ENCODE measurements at places on chromosomes 13 and 19. TPM values are rescaled to one million over a fixed set of nuclear protein-coding genes. Genes with fewer than 3 reads are reported as not detected.

FPR1 gene
- total RNA-seq, result not detected

WASF3 gene
- total RNA-seq, result 17.1 TPM

FFAR2 gene
- not detected for total RNA-seq

PDCD5 gene
- total RNA-seq, result 105 TPM

MED29 gene
- total RNA-seq, result 37.1 TPM

ZNF837 gene
- total RNA-seq, result 2.5 TPM

FBL gene
- 172 TPM for total RNA-seq

NCAN gene
- not detected for total RNA-seq

FUT1 gene
- total RNA-seq, result not detected

DNA sequence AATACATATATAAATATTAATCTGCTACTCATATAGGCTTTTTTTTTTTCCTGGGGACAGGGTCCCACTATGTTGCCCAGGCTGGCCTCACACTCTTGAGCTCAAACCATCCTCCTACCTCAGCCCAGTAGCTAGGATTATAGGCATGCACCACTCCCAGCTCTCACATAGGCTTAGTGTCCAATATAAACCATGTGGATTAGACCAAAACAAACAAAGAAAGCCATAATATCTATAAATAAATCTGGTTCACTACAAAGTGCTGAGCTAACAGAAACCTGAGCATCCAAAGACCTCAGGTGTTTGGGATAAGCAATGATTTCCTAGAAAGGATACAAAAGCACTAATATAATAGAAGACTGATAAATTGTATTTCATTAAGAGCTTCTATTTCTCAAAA lies 26.0 kb downstream of the TBC1D4 start:
- DNase-seq, result no peak
- H3K27me3 ChIP-seq, result no peaks in the 10 kb centered on the region
- H3K4me3 ChIP-seq, result no peak overlapping the region
- H3K36me3 ChIP-seq, result no peaks in the 10 kb centered on the region
- H3K4me1 ChIP-seq, result peaks cover 6% of the 10 kb centered on the region

GRCh38 chr19:6632002-6632621 lies 37.8 kb downstream of the TNFSF14 start:
- no peaks in the 10 kb centered on the region for H3K36me3 ChIP-seq
- H3K27me3 ChIP-seq, result no peaks in the 10 kb centered on the region
- H3K4me3 ChIP-seq, result no peak overlapping the region
- DNase-seq, result peak; percentile 87
- H3K4me1 ChIP-seq, result no peaks in the 10 kb centered on the region

DNA sequence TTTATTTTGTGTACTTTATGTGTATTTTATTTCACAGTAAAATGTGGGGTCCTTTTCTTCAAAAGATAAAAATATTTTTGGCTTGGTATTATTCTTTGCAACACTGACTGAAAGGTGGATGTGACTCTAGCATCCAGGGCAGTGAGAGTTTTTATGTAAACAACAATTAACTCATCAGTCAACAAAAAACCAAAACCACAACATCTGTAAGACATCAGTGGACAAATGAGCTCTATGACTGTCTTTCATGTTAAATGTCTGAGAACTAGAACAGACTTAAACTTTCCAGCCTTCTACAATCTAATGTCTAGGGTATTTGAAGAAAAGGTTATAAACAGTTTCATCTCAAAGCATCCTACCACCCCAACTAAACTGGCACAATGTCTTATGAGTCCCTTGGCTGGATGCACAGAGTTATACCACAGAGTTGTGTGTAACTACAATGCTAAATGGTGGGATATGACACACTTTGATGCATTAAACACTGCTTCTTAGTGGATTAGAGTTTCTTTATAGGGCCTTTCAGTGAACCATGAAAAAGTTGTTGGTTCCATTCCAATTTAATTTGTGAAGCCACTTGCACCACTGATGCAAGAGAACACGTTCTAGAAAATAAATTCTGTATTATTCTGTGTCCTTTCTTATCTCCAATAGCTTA lies 544.2 kb upstream of the KLF12 start:
- no peaks in the 10 kb centered on the region for H3K27me3 ChIP-seq
- no peak overlapping the region for H3K27ac ChIP-seq
- no peak for DNase-seq
- H3K36me3 ChIP-seq, result no peaks in the 10 kb centered on the region

DNA sequence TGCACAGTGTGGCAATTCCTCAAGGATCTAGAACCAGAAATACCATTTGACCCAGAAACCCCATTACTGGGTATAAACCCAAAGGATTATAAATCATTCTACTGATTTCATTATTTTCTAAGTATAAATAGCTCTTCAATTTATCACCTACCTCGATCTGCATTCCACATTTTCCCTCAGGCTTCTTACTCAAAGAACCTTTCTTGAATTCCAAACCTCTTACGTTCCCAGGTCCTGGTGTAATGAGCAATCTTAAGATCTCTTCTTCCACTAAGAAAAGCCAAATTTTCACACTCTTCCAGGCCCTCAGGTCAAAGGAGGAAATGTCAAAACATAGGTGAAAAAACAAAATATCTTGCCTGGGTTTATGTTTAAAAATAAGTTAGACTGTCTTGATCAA lies 237.3 kb upstream of the GPC6 start:
- no peak for DNase-seq
- no peaks in the 10 kb centered on the region for H3K36me3 ChIP-seq
- no peak overlapping the region for H3K27ac ChIP-seq
- H3K27me3 ChIP-seq, result peaks cover 4% of the 10 kb centered on the region

GRCh38 chr19:55253842-55254624 lies 4.8 kb downstream of the PPP6R1 start:
- H3K4me3 ChIP-seq, result no peak overlapping the region
- no peak for DNase-seq
- H3K27me3 ChIP-seq, result no peaks in the 10 kb centered on the region
- H3K36me3 ChIP-seq, result no peaks in the 10 kb centered on the region

- H3K36me3 ChIP-seq, result no peaks in the 10 kb centered on the region
- H3K27ac ChIP-seq, result no peak overlapping the region
- no peaks in the 10 kb centered on the region for H3K27me3 ChIP-seq
- DNase-seq, result no peak
- no peak overlapping the region for H3K4me3 ChIP-seq
- no peaks in the 10 kb centered on the region for H3K4me1 ChIP-seq
These were observed 146.7 kb downstream of the SOX1 start for GRCh38 chr13:112213467-112214255.

GRCh38 chr19:344625-345319 lies at the start of gene MIER2:
Gene MIER2 (minus strand): TSS chr19:344796. CDS start chr19:344782, 14 bp downstream.
- H3K27ac ChIP-seq, result peak within 1 kb of the TSS; percentile 71
- H3K27me3 ChIP-seq, result no peaks in the 10 kb centered on the region
- peak; percentile 98 for DNase-seq
- peak within 1 kb of the TSS; percentile 78 for H3K4me3 ChIP-seq
- peaks cover 44% of the 10 kb centered on the region for H3K4me1 ChIP-seq

GRCh38 chr13:98490866-98491265 lies 86.0 kb downstream of the STK24 start:
- H3K36me3 ChIP-seq, result peaks cover 15% of the 10 kb centered on the region
- DNase-seq, result peak; percentile 69
- no peaks in the 10 kb centered on the region for H3K27me3 ChIP-seq
- H3K4me3 ChIP-seq, result no peak overlapping the region

DNA sequence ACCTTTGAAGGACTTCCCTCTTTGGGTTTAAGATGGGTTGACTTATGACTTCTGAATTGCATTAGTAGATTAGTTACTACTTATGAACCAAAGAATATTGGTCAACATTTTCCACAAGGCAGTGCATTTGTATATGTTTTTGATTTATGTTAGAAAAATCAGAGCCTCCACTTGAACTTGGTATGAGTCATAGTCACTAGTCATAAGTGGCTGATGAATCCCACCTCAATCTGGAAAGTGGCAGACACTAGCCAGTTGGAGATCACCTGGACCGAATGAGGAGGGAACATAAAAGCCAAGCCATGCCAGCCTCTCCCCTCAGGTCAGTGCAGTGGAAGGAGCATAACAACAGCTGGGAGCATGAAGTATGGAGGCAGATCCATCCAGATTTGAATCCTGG lies 39.3 kb upstream of the SPART start:
- no peaks in the 10 kb centered on the region for H3K4me1 ChIP-seq
- DNase-seq, result no peak
- peaks cover 24% of the 10 kb centered on the region for H3K27me3 ChIP-seq

- H3K36me3 ChIP-seq, result peaks cover 2% of the 10 kb centered on the region
- DNase-seq, result no peak
- H3K4me1 ChIP-seq, result peaks cover 21% of the 10 kb centered on the region
These were observed 7.3 kb downstream of the NKPD1 start for GRCh38 chr19:45153339-45154063.

DNA sequence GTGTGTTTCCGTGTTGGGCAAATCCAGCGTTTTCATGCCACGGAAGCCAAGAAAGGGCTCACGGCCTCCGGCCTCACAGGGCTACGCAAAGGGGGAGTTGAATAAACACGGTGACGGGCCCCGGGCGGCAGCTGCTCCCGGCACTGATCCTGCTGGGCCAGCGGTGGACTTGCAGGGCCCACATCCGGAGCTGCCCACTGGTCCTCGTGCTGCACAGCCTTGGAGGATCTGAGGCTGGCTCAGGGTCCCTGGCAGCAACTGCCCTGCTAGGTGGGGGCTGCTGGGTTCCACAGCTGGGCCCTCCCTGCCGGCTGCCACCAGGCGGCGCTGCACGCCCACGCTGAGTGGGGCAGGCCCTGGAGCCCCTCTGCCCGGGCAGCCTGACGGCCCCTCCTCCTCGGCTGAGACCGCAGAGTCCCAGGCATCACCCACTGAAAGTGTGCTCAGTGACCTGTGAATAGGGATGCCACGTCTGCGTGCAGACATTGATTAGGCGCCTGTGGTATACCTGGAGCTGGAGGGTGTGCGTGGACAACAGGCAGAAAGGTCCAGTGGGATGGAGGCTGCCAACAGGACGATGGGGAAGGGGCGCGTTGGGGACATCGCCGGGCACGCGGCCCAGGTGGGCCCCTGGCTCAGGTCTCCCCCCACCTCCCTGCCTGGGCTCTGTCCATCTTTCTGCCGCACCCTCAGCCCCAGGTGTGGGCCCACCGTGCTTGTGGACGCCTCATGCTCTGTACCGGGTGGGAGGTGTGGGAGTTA lies 5.3 kb upstream of the HCN2 start:
- H3K36me3 ChIP-seq, result peaks cover 6% of the 10 kb centered on the region
- H3K27ac ChIP-seq, result no peak overlapping the region
- H3K4me3 ChIP-seq, result no peak overlapping the region
- no peak for DNase-seq

GRCh38 chr19:4493104-4493928 lies 21.2 kb downstream of the HDGFL2 start:
- H3K27me3 ChIP-seq, result no peaks in the 10 kb centered on the region
- H3K4me1 ChIP-seq, result no peaks in the 10 kb centered on the region
- H3K36me3 ChIP-seq, result peaks cover 16% of the 10 kb centered on the region
- H3K27ac ChIP-seq, result no peak overlapping the region
- no peak overlapping the region for H3K4me3 ChIP-seq
- DNase-seq, result peak; percentile 82

DNA sequence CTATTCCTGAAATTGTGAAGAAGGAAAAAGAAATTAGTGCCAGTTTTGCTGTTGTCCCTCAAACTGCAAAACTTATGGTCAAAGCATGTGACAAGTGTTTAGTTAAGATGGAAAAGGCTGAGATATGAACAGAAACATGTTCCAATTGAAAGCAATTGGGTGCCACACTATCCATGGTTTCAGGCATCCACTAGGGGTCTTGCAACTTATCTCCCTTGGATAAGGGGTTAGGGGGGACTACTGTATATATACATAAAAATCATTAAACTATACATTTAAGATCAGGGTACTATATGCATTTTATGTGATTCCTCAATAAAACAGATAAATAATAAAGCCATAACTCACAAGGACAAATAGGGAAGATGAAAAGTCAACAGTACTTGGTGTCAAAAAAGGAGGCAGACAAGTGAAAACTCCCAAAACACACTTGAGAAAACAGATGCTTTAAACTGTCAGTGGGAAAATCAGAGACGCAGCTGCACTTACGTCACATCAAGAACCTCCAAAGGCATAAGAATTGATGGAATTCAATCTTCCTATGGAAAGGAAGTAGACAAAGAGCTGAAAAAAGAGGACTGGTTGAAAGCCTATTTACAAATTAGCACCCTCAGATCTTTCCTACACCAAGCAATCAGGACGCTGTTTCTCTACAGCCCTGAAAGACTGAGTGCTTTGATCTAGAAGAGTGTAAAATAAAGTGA lies 8.1 kb downstream of the SPART start:
- no peaks in the 10 kb centered on the region for H3K27me3 ChIP-seq
- H3K4me1 ChIP-seq, result peaks cover 52% of the 10 kb centered on the region
- peaks cover 16% of the 10 kb centered on the region for H3K36me3 ChIP-seq
- no peak overlapping the region for H3K4me3 ChIP-seq

DNA sequence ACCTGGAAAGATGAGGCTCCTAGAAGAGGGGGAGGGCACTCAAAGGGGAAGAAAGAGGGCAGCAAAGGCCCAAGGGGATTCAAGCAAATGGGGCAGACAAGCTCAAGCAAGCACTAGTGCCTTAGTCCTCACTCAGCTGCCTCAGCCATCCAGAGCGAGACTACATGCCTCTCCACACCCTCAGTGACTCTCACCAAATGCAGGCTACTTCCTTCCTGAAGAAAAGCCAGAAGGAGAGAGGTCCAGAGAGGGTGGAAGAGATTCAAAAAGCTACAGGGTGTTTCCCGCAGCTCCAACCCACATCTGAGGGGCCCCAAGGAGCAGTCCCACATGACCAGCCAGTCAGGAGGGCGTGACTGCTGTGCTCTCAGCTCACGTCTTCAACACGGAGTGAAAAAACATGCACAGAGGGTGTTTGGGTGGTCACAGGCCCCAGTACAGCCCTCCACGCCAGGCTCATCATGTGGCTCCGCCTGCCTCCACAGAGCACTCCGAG lies 40.5 kb downstream of the MIPEP start:
- H3K27me3 ChIP-seq, result no peaks in the 10 kb centered on the region
- no peak overlapping the region for H3K4me3 ChIP-seq
- H3K4me1 ChIP-seq, result peaks cover 2% of the 10 kb centered on the region

GRCh38 chr19:6587998-6588507 lies 2.9 kb downstream of the CD70 start:
- peaks cover 52% of the 10 kb centered on the region for H3K27me3 ChIP-seq
- no peak overlapping the region for H3K4me3 ChIP-seq
- H3K4me1 ChIP-seq, result peaks cover 34% of the 10 kb centered on the region
- H3K27ac ChIP-seq, result no peak overlapping the region
- DNase-seq, result no peak

GRCh38 chr19:2711172-2711874 lies 8.8 kb upstream of the GNG7 start:
- no peaks in the 10 kb centered on the region for H3K4me1 ChIP-seq
- DNase-seq, result no peak
- no peaks in the 10 kb centered on the region for H3K27me3 ChIP-seq
- peaks cover 3% of the 10 kb centered on the region for H3K36me3 ChIP-seq
- H3K4me3 ChIP-seq, result no peak overlapping the region
- no peak overlapping the region for H3K27ac ChIP-seq

- no peak within 1 kb of the TSS for H3K27ac ChIP-seq
- H3K36me3 ChIP-seq, result no peaks in the 10 kb centered on the region
- peak within 1 kb of the TSS; percentile 68 for H3K4me3 ChIP-seq
- peaks cover 10% of the 10 kb centered on the region for H3K4me1 ChIP-seq
- no peak for DNase-seq
These were observed at the start of gene KIRREL2 for GRCh38 chr19:35856546-35857149. Gene KIRREL2 (plus strand): TSS chr19:35856911. CDS start chr19:35857120, 209 bp downstream.

Measured in osteocyte (in vitro differentiated cells).